ENCODE measurements at places on chromosomes 3 and 15. TPM values are rescaled to one million over a fixed set of nuclear protein-coding genes. Genes with fewer than 3 reads are reported as not detected.

DNA sequence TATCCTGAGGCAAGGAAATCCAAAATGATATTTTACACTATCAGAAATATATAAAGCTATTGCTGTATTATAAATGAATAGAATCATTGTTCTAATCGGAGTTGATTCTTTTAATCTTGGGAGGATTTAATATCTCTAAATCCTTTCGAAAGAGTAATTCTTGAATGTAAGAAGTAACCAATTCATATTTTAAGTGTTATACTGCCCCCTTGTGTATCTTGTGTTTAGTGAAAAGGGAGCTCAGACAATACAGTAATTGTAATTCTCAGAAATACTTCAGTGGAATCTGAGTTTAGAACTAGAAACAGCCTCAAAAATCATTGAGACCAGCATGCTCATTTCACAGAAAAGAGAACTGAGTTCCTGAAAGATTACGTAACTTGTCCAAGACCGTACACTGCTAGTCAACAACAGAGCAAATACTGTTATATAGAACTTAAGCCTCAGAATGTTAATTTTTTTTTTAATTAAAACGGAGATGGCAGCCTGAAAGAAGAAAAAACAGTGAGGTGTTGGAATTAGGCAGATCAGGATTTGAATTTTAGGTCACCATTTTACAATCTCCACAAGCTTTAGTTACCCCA is 42.9 kb downstream of the PLCH1 start:
- H3K27me3 ChIP-seq: no peaks in the 10 kb centered on the region
- no peak overlapping the region for H3K4me3 ChIP-seq
- H3K36me3 ChIP-seq: no peaks in the 10 kb centered on the region
- no peaks in the 10 kb centered on the region for H3K4me1 ChIP-seq

Gene RAB6B
- 0.34 TPM for total RNA-seq

DNA sequence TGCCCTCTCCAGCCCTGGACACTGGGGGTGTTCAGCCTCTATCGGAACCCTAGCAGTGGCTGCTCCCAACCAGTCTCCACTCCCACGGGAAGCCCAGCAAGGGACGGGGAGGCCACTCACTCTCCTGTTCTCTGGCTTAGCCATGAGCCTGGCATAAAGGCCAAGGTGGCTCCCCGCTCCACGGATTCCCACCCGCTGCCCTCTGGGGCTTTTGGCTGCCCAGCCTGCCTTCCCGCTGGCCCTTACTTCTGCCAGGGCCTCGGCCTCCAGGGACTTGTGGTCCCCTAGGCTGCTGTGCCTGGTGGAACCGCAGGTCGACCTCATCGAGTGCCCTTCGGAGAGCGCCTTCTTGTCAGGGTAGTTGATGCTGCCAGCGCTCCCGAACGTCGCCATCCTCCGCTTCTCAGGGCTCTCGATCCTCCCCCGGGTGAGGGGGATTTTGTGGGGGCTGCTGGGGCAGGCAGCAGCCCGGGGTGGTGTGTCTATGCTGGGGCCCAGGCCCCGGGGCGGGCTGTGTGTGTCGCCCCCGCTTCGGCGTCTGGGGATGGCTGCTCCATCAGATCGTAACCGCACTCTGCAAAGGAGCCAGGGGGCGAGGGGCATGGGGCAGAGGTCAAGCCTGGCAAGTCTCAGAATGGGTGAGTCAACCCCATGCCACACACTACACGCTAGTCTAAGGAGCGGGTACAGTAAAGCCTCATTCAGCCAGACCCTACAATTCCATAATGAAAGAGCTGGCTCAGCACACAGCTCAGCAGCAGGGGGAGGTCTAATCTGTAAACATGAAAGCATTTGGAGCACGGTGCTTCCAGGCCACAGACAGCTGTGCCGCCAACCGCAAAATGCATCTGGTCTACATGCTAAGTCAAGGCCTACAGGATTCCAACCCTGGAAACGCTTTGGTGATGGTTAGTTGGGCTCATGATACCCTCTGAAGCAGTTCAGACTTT is 27.3 kb upstream of the RAD18 start:
- no peaks in the 10 kb centered on the region for H3K27me3 ChIP-seq
- no peak overlapping the region for H3K27ac ChIP-seq

Gene CCR5
- total RNA-seq: 2.5 TPM

- peaks cover 7% of the 10 kb centered on the region for H3K4me1 ChIP-seq
- no peak overlapping the region for H3K27ac ChIP-seq
- peak overlapping the region; percentile 87 for H3K4me3 ChIP-seq
- DNase-seq: no peak
Observed at GRCh38 chr3:66997560-66998112, 471 bp upstream of the KBTBD8 start.

Gene AGTR1
- 1.1 TPM for total RNA-seq

GRCh38 chr15:50182219-50183013 is 420 bp downstream of the SLC27A2 start:
- no peaks in the 10 kb centered on the region for H3K27me3 ChIP-seq
- no peaks in the 10 kb centered on the region for H3K36me3 ChIP-seq
- no peak for DNase-seq
- H3K4me3 ChIP-seq: peak overlapping the region; percentile 74
- no peak overlapping the region for H3K27ac ChIP-seq

DNA sequence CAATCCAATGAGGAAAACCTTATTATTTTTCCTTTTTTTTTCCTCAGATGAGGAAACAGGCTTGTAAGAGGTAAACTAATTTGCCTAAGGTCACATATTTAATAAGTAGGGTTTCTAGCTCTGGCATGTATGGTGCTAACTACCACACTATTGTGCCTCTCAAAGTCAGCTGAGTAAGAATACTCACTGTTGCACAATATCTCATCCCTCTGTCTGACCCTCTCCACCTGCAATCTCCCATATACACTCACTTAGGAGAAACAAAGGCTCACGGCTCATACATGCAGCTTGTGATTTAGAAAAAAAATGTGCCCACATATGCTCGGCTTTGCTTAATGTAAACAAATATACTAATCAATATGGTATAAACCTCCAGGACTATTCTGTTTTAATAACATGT is 10.4 kb upstream of the ARIH1 start:
- H3K27me3 ChIP-seq: no peaks in the 10 kb centered on the region
- H3K36me3 ChIP-seq: no peaks in the 10 kb centered on the region
- no peak overlapping the region for H3K4me3 ChIP-seq
- H3K27ac ChIP-seq: no peak overlapping the region
- no peak for DNase-seq
- H3K4me1 ChIP-seq: no peaks in the 10 kb centered on the region

DNA sequence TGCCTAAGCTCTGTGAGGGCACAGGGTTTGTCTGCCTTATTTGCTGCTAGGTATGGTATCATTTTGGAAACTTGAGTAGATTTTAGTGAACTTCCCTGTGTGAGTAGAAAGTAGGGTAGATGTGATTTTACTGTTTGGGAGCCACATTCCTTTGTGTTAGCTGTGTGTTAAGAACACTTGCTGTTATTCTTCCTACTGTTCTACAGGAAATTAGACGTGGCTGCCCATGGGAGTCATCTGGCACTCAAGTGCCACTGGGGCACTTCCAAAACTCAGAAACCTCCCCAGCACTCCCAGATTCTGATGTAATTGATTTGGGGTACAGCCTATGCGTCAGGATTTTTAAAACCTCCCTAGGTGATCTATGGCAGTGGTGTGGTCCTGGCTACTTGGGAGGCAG is 369.9 kb upstream of the C2CD4B start:
- no peaks in the 10 kb centered on the region for H3K4me1 ChIP-seq
- H3K27me3 ChIP-seq: no peaks in the 10 kb centered on the region
- no peak for DNase-seq
- H3K4me3 ChIP-seq: no peak overlapping the region

Gene PPP4R2
- total RNA-seq: 29.6 TPM

Gene RTF1
- 29.3 TPM for total RNA-seq

DNA sequence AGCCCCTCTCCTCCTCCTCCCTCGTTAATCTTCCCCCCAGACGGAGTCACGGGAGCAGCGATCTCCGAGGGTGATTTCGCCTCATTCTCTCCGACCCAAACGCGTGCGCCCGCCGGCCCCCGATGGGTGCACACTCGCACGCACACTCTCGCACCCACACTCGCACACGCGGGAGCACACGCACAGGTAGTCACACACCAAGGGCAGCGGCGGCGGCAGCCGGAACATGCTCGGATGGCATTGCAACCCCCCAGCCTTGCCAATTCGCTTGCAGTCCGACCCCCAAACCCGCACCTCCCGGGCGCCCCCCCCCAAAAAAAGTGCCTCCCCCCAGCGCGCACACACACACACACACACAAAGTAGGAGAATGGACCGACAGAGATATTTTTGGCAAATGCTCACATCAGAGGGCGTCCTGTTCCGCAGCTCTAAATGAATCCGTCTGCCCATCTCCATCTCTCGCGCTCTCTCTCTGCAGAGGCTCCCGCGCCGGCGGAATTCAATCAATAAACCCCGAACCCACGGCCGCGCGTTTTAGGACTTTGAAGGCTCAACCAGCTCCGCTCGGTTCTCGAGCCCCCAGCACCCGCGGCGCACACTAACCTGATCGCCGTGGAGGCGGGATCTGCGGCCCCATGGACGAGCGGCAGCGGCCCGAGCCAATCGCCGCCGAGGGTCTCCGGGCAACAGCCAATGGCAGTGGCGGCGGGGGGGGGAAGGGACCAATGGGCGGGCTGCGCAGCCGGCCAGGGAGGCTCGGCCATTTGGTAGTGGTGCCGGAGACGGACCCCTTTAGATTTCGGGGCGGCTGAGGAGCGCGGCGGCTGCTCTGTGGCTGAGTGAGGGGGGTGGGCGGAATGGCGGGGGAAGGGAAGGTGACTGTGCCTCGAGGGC is at the start of gene ANP32A:
Gene ANP32A (minus strand): TSS at position 601 of the 895 bp plus-strand sequence. CDS start 144 bp downstream, at position 457.
- H3K4me1 ChIP-seq: peaks cover 14% of the 10 kb centered on the region
- H3K27ac ChIP-seq: peak within 1 kb of the TSS; percentile 97
- no peaks in the 10 kb centered on the region for H3K27me3 ChIP-seq
- no peaks in the 10 kb centered on the region for H3K36me3 ChIP-seq

Gene RAD54L2
- 18.7 TPM for total RNA-seq

DNA sequence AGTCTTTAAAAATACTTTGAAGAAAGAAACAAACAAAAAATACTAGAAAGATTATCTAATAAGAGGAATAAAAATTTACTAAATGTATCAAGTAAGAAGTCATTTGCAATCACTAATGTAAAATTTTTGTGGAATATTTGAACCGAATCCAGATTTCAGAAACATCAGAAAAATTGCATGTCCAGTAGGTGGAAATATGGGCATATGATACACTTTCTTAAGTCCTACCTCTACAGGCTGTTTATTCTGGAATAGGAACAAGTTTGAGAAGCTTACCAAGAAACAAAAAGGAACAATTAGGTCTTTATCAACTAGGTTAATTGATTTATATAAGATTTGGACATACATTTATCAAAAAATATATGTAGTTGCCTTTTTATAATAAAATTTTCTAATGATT is 292.9 kb upstream of the ROBO1 start:
- no peaks in the 10 kb centered on the region for H3K27me3 ChIP-seq
- no peak overlapping the region for H3K4me3 ChIP-seq
- H3K27ac ChIP-seq: no peak overlapping the region
- no peaks in the 10 kb centered on the region for H3K36me3 ChIP-seq

Gene HACL1
- total RNA-seq: 22.3 TPM

DNA sequence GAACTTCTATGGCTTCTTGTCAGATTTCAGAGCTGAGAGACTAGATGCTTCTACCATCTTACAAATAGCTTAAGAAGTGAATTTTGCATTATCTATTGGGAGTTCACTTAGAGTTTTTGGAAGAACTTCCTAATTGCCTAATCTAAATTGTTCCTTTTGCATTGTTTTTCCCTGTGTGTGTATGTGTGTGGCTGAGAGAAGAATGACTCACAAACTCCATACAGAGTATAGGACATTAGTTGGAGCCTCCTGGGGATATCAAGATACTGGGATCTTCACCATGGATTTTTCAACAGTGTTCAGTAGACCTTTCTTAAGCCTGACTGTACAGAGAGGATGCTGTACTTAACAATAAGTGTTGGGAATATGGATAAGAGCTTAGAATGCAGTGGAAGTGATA is 10.9 kb downstream of the TLNRD1 start:
- no peak overlapping the region for H3K4me3 ChIP-seq
- no peak for DNase-seq
- H3K27me3 ChIP-seq: no peaks in the 10 kb centered on the region
- no peaks in the 10 kb centered on the region for H3K36me3 ChIP-seq

Gene PRKCD
- 21.5 TPM for total RNA-seq

DNA sequence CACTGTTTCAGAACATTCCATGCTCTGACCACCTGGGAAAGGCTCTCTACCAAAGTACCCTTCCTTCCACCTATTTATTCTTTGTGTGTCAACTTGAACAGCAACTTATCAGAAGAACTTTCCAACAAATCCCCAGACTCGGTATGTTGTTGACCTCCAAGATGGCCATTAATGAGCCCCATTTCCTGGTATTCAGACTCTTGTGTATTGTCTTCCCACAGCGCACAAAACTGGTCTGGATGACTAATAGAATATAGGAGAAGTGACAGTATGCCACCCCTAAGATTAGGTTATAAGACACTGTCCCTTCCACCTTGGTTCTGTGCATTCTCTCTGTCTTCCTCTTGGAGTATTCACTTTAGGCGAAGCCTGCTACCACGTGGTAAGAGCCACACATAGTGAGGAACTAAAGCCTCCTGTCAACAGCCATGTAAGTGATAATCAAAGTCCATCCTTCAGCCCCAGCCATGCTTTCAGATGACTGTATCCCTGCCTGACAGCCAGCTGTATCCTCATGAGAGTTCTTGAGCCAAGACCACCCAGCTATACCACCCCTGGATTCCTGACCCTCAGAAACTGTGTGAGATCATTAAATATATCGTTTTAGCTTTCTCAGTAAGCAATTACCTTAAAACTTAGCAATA is 481.7 kb downstream of the MAGI1 start:
- H3K27ac ChIP-seq: no peak overlapping the region
- no peak for DNase-seq
- H3K4me3 ChIP-seq: no peak overlapping the region
- no peaks in the 10 kb centered on the region for H3K27me3 ChIP-seq
- H3K36me3 ChIP-seq: no peaks in the 10 kb centered on the region
- no peaks in the 10 kb centered on the region for H3K4me1 ChIP-seq

GRCh38 chr3:38834110-38834509 is 18.1 kb upstream of the SCN10A start:
- peaks cover 6% of the 10 kb centered on the region for H3K4me1 ChIP-seq
- peak overlapping the region; percentile 29 for H3K27ac ChIP-seq
- H3K36me3 ChIP-seq: no peaks in the 10 kb centered on the region
- no peaks in the 10 kb centered on the region for H3K27me3 ChIP-seq
- DNase-seq: no peak

DNA sequence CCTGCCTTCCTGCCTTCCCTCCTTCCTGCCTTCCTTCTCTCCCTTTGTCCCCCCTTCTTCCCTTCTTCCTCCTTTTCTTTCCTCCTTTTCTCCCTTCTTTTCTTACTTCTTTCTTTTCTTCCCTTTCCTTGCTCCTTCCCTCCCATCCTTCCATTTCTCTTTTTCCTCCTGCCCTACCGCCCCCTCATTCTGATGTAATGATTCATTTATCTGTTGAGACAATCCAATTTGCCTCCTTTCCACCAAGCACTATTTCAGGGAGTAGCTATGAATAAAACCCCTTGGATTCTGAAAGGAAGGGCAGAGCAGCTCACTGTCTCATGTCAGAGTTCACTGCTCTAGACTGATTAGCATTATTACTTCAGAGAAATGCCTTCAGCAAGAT is 462.6 kb downstream of the PDCD6IP start:
- H3K27ac ChIP-seq: no peak overlapping the region
- DNase-seq: no peak
- no peak overlapping the region for H3K4me3 ChIP-seq
- peaks cover 3% of the 10 kb centered on the region for H3K4me1 ChIP-seq
- no peaks in the 10 kb centered on the region for H3K36me3 ChIP-seq
- H3K27me3 ChIP-seq: no peaks in the 10 kb centered on the region

Gene CMTM8
- total RNA-seq: 3.9 TPM

- H3K36me3 ChIP-seq: no peaks in the 10 kb centered on the region
- H3K27me3 ChIP-seq: no peaks in the 10 kb centered on the region
- no peak overlapping the region for H3K4me3 ChIP-seq
- H3K4me1 ChIP-seq: no peaks in the 10 kb centered on the region
- DNase-seq: no peak
- H3K27ac ChIP-seq: no peak overlapping the region
Observed at GRCh38 chr3:184078851-184079250, 18.0 kb upstream of the HTR3E start.
